ENCODE measurements at places on chromosomes 4 and X.

GRCh38 chr4:78074759-78075158, 17.6 kb downstream of the FRAS1 start:
- no peak for DNase-seq

DNA sequence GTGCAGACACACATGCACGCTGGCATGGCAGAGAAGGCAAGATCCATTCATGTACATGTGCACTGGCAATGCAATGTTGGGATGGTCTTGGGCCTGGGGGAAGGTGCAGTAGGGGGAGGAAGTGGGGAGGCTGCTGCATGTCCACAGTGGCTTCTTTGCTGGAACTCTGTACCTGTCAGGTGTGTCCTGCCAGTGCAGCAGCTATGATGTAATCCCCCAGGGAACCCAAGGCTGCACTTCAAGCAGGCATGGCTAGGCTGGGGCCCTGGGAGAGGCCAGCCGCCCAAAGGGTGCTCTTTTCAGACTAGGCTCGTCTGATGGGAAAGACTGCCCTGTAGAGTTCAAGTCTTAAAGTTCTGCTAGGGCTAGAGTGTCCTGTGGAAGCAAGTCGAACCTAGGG, 1304.0 kb downstream of the FAM133A start:
- DNase-seq = no peak

DNA sequence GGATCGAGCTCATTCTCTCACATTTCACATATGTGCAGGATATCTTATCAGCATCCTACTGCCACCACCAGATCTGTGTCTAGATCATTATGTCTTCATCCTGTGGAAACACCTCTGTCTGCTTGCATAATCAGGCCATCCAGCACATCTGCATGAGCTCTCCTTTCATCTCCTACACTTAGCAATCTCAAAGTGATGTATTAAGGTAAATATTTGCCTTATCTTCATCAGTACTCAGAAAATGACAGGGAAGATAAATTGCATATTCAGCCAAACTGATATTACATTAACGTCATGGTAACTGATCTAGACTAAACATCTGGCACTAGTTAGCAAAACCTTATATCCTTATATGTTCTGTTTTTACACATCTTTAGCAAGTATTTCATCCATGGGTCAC, 207.3 kb upstream of the PABPC4L start:
- DNase-seq = no peak

DNA sequence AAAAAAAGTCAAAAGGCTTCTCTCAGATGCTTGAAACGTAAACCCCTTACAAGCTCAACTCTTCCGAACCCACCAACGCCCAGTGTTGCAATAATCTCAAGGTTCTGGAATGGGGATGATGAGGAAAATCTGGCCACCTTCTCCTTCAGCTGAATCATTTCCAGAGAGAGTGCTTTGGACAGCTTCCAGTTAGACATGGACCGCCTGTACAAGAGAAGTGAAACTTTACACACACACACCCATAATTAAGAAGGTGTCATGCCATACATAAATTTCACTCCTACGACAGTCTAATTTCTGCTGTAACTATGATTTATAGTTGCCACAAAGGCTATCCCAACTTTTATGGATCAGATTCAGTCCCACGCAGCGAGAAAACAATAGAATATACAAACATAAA, 72.3 kb downstream of the PRKG2 start:
- no peak for DNase-seq

DNA sequence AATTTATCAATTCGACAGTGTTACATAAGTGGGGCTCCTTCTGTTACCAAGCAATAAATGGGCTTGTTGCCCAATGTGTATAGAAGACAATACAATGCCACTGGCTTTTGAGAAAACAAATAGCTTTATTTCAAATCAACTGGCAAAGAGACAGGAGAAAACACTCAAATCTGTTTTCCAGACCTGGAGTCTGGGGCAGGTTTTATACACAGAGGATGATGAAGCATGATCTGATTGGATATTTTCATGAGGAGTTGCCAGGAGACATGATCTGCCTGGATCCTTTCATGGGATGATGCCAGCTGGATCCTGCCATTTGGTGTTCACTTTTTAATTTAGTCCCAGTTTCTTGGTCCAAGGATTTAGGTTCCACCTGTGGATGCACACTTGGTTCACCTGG, 287.9 kb downstream of the CXXC4 start:
- DNase-seq = no peak

GRCh38 chrX:21831496-21831895, 7.9 kb upstream of the MBTPS2 start:
- no peak for DNase-seq

- DNase-seq = no peak
These were observed 95.7 kb upstream of the FRMPD4 start for GRCh38 chrX:12042615-12043014.

DNA sequence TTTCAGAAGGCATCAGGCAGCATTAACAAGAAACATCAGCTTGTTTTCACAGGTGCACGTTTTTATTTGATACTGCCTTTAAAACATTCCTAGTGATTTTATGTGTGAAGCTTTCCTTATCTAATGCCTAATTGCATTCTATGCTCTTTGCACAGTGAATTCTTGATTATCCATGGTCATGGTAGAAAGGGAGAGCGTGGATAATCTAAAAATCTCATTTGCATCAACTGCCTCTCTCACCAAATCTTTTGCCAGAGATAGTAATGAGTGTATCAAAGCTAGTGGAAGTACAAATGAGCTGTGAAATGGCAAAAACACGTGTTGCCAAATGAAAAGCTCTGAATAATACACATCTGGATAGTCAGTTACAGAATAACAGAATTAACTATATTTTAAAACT, 170.5 kb downstream of the NAA11 start:
- no peak for DNase-seq

DNA sequence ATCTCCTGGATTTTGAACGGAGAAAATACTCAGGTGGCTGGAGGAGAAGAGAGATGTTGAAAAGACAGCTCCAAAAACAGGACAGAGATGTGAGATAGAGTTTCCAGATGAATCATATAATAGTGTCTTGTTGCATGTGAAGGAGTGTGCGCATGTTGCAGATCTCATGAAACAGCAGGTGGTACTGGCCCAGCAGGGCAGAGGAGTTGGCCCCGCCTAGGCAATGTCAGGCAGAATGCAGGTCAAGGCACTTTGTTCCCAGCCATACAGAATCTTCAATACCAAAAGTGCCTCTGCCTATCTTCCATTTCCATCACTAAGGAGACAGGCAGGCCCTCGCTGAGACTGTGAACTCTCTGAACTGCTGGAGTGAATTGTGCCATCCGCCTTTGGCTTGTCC, 63.9 kb upstream of the FAT1 start:
- DNase-seq = no peak

DNA sequence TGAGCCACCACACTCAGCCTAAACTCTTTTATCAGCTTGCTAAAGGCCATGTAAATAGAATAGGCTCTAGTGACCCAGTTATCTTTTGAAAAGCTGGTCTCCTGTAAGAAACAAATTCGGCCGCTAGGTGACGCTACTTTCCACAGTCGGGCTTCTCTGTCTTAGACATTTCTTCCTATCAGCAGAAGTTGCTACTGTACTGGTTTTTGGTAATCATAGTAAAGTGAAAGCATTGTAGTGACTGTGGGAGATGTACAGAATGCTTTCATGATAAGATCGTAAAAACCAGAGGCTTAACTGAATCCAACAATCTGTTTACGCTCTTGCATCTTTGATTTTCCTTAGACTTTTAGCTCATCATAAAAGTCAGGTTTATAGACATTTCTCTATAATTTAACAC, 82.6 kb downstream of the GK start:
- DNase-seq = peak; percentile 32

- no peak for DNase-seq
These were observed 3.4 kb downstream of the DDX53 start for GRCh38 chrX:23003116-23003515.

- no peak for DNase-seq
These were observed 180.7 kb downstream of the ADGRL3 start for GRCh38 chr4:61380865-61381264.

GRCh38 chrX:118603981-118604380, 108.4 kb downstream of the DOCK11 start:
- DNase-seq = peak; percentile 21

DNA sequence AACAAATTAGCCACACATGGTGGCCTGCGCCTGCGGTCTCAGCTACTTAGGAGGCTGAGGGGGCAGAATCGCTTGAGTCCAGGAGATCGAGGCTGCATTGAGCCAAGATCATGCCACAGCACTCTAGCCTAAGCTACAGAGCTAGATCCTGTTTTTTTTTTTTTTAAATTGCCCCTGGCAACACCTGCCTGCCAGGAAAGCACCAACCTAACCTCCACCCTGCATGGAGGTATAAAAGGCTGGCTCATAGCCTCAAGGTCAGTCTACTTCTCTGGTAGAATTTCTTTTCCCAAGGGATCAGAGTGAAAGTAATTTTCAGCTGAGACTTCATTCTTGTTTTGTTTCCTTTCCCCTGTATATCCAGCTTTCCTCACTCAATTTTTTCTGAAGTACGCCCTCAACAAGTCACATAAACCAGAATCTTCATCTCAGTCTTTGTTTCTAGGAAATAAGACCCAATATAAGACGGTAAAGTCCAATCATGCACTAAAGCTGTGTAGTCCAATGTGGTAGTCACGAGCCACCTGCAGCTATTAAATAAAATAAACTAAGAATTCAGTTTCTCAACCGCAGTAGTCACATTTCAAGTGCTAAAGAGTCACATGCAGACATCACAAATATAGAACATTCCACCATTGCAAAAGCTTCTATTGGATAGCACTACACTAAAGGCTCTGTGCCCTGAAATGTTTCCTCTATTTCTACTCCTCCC, 113.3 kb downstream of the HPGD start:
- DNase-seq = no peak

DNA sequence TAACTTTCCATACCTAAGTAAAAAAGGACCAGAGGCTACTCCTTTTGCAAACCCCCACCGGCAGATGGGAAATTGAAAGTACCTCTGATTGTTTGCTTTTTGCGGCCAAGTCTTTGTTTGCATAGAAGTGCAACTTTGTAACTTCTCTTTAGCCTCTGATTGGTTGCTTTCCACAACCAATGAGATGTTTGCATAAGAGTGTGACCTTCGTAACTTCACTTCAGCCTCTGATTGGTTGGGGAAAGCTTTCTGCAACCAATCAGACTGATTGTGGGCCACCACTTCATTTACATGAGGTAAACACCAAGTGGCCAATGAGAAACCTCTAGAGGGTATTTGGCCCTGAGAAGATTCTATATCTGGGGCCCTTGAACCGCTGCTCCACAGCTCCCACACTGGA, 48.8 kb upstream of the PGRMC1 start:
- no peak for DNase-seq

DNA sequence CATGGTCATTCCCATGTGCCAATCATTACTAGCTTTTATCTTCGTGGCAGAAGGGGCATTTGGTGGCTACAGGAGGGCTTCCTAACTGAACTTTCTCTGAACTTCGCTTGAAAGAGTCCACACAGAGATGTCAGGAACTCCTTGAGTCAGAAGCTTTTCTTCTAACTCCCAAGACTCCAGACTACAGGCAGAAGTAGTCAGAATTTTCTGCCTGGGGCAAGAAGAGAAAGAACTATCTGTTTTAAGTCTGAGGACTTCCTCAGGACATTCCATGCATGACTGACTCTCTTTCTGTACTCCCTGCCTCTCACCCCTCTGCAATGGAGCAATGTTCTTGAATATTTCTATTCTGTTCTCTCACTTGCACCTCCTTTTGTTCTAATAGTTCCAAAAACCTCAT, 170.5 kb upstream of the TBC1D9 start:
- DNase-seq = no peak

- no peak for DNase-seq
These were observed 33.0 kb downstream of the DRP2 start for GRCh38 chrX:101252634-101253033.

- no peak for DNase-seq
These were observed 128.0 kb upstream of the VEGFC start for GRCh38 chr4:176920694-176921093.
